NCI-H1092 (cell line): ENCODE measurements at places on chromosomes 13 and 19.

DNA sequence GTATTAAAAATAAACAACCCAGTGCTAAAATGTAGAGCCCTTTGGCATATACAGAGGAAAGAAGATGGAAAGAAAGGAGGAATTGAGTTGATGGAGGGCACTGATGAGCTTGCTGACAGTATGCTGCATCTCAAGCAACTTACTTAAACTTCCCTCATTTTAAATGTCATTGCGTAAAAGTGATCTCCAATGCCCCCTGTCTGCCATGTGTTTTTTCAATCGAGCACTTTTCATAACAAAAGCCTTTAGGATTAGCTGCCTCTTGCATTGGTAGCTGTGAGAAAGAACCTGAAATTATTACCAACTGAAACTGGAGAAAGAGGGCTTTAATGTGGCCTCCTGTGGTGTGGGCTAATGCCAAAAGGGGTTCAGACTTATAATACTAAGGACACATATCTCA lies 541.6 kb downstream of the SUCLA2 start:
- no peak for DNase-seq

GRCh38 chr13:76965759-76966421 lies 17.6 kb downstream of the ACOD1 start:
- DNase-seq = no peak

GRCh38 chr19:49017666-49018351 lies 918 bp upstream of the LHB start:
- no peak for DNase-seq

- no peak for DNase-seq
These were observed 20.2 kb downstream of the NAXD start for GRCh38 chr13:110635405-110636002.

DNA sequence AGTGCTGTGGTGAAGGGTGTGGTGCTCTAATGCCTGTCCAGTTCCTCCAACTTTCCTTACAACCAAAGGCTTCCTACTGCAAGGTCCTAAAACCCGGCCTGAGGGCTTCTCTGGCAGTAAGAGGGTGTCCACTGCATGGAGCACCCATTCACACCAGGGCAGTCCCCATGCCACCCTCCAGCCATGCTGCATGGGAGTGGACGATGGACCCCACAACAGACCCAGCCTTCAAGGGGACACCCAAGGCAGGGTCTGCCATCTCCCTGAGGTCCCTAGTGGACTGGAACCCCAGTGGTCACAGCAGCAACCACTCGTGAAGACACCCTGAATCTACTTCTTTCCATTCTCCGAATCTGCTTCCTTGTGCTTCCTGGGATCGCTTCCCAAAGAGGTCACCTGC lies 117.6 kb upstream of the SOX1 start:
- no peak for DNase-seq

GRCh38 chr13:50809133-50810090 lies 34.1 kb downstream of the DLEU7 start:
- peak; percentile 1 for DNase-seq

DNA sequence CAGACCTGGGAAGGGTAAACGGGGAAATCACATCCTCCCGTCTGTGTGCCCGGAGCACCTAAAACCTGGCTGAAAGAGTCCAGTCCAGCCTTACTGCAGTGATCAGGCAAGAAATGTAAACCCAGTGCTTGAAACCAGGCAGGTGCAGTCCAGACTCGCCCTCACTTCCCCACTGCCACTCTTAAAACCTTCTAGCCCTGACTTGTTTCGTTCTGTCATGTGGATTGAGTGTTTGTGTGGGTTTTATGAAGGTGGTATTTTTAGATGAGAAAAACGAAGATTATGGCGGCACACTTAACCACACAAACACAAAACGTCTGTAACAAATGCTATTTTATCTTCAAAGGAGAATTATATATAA lies 839 bp upstream of the CKAP2 start:
- no peak for DNase-seq

- DNase-seq = no peak
These were observed 166.1 kb upstream of the MYO16 start for GRCh38 chr13:108463340-108463739.

GRCh38 chr13:24500977-24501376 lies 11.6 kb downstream of the PARP4 start:
- DNase-seq = no peak

- DNase-seq = no peak
These were observed 13.1 kb downstream of the ERICH6B start for GRCh38 chr13:45602183-45603170.

- no peak for DNase-seq
These were observed 5.0 kb downstream of the LYL1 start for GRCh38 chr19:13097463-13098258.

DNA sequence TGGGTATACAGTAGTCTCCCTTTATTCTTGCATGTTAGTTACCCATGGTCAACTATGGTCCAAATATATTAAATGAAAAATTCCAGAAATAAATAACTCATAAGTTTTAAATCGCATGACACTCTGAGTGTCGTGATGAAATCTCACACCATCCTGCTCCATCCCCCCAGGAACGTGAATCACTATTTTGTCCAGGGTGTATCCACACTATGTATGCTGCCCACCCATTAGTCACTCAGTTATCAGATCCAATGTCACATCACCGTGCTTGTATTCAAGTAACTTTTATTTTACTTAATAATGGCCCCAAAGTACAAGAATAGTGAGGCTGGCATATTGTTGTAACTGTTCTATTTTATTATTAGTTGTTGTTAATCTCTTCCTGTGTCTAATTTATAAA lies 115.8 kb upstream of the SERP2 start:
- no peak for DNase-seq

GRCh38 chr19:35509861-35510625 lies 3.4 kb downstream of the DMKN start:
- DNase-seq = peak; percentile 42

- no peak for DNase-seq
These were observed 434.7 kb downstream of the FOXO1 start for GRCh38 chr13:40231751-40232150.

GRCh38 chr19:38894968-38895367 lies 4.5 kb downstream of the SIRT2 start:
- DNase-seq = no peak

GRCh38 chr13:36882829-36883390 lies 37.1 kb downstream of the SMAD9 start:
- DNase-seq = no peak

DNA sequence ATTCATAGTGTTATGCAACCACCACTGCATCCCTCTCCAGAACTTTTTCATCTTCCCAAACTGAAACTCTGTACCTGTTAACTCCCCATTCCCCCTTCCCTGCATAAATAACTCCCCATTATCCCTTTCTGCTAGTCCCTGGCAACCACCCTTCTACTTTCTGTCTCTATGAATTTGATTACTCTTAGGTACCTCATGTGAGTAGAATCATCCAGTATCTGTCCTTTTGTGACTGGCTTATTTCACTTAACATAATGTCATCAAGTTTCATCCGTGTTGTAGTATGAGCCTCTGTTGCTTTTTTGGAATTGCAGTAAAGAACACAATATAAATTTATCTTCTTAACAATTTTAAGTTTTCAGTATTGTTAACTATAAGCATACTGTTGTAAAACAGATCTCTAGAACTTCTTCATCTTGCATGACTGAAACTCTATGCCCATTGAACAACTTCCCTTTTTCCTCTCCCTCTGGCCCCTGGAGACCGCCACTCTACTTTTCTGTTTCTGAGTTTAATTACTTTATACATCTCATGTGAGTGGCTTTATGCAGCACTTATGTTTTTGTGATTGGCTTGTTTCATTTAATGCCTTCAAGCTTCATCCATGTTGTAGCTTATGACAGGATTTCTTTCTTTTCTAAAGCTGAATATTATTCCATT lies 87.3 kb upstream of the ABCC4 start:
- no peak for DNase-seq

- no peak for DNase-seq
These were observed 306.1 kb downstream of the IRS2 start for GRCh38 chr13:109480011-109480955.

DNA sequence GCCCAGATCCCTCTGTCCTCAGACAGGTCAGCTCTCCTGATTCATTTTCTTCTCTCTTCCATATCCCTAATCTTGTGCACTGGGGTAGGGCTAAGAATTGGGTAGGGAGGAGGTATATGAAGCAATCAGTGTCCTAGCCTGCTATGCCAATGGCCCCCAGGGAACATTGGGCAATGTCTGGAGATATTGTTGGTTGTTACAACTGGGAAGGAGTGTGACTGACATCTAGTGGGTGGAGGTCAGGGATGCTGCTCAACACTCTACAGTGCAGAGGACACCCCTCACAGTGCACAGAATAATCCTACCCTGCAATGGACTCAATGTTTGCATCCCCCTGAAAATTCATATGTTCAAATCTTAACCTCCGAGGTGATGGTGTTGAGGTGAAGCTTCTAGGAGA lies 57.5 kb downstream of the CPAMD8 start:
- no peak for DNase-seq

DNA sequence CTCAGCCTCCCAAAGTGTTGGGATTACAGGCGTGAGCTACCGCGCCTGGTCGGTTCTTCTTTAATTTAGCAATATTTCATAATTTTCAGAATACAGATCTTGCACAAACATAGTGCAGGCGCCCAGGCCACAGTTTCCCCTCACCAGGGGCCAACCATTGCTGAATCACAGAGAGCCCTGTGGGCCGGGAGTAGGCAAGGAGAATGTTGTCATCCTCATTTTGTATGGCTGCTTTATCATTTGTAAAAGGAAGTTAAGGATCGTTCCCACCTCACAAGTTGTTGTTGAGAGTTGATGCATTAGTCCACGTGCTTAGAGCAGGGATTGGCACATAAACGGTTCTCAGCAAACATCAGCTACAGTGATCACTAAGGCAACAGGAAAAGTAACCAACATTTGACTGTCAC lies 30.2 kb downstream of the MEIS3 start:
- DNase-seq = no peak

- DNase-seq = no peak
These were observed 287.2 kb downstream of the FOXO1 start for GRCh38 chr13:40379196-40379595.

- DNase-seq = no peak
These were observed 43.9 kb downstream of the SLC10A2 start for GRCh38 chr13:103022336-103022735.

DNA sequence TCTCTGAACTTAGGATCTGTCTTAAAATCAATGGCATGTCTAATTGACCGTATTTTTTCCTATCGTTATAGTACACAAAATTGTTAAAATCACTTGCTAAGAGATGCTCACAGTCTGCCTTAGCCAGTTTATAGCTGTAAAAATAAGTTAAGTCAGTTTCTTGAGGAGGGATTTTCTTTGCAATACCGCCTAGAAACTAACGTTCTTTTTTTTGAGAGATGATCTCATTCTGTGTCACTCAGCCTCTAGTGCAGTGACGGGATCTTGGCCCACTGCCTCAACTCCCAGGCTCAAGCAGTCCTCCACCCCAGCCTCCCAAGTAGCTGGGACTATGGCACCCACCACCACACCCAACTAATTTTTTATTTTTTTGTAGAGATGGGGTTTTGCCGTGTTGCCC lies 4.4 kb downstream of the CKAP2 start:
- no peak for DNase-seq

- DNase-seq = no peak
These were observed 76.5 kb downstream of the FGF14 start for GRCh38 chr13:102325321-102325720.

DNA sequence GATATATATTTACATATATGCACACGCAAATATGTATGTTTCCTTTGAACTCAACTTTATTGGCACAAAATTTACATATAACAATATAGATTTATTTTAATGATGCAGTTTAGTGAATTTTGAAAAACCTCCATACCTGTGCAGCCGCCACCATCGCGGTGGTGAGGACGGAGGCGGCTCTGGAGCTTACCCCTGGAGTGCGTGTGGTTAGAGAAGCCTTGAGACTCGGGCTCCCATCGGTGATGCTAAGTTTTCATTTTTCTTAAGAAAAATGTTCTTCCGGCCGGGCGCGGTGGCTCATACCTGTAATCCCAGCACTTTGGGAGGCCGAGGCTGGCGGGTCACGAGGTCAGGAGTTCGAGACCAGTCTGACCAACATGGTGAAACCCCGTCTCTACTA lies 31.8 kb downstream of the GJA3 start:
- DNase-seq = no peak

DNA sequence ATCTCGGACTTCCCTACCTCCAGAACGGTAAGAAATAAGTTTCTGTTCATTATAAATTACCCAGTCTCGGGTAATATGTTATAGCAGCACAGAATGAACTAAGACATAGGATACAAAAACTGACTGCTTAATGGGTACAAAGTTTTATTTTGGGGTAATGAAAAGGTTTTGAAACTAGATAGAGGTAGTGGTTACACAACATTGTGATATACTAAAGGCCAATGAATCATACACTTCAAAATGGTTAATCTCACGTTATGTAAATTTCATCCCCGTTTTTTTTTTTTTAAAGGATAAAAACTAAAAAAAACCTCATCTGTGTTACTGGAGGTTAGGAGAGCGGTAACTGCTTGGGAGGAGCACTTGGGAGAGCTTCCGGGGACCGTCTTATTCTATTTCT lies 23.5 kb downstream of the AKT2 start:
- no peak for DNase-seq

GRCh38 chr13:24217601-24218281 lies 57.2 kb downstream of the SPATA13 start:
- no peak for DNase-seq

DNA sequence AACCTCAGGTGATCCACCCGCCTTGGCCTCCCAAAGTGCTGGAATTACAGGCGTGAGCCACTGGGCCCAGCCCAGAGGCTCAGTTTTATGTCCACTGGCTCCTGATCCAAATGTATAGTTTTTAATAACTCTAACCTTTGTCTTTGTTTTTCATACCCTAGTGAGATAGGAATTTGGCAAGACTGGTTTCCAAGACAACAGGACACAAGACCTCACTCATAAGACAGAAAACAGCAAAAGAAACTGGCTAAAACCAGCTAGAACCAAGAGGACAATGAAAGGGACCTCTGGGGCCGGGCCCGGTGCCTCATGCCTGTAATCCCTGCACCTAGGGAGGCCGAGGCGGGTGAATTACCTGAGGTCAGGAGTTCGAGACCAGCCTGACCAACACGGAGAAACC lies 27.6 kb downstream of the CPT1C start:
- no peak for DNase-seq

DNA sequence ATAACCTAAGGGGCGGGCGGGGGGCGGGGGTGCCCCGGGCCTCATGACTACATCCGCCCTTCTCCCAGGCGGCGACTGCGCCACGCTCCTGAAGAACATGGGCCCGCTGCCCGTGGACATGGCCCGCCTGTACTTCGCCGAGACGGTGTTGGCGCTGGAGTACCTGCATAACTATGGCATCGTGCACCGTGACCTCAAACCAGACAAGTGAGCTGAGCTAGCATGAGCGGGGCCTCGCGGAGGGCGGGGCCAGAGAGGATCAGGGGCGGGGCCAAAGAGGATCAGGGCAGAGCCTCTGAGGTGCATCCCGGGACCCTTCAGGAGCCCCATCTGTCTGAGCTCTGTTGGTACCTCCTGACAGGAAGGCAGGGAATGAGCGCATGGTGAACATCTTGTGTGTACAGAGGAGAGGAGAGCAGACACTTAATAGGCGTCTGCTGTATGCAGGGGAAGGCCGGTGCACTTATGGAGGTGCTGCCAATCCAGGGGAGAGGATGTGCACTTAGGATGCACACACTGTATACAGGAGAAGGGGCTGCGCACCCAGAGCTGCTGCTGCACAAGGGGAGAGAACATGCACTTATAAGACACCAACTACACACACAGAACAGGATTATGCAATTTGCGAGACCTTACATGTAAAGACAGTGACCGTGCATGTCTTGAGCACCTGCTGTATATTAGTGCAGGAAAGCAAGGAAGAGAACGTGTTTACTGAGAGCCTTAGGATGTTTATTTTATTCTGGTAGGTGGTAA lies 20.9 kb upstream of the PIK3R2 start:
- DNase-seq = no peak
